IMR-90 (cell line): ENCODE measurements at places on chromosomes 12 and 14. TPM values are rescaled to one million over a fixed set of nuclear protein-coding genes. Genes with fewer than 3 reads are reported as not detected.

The TAS2R9 gene
- not detected in 2 replicates for polyA plus RNA-seq

The MARCHF9 gene
- 4.7 and 5.4 TPM in 2 replicates for polyA plus RNA-seq

The TRIAP1 gene
- 23.2 and 32.3 TPM in 2 replicates for polyA plus RNA-seq

The GLS2 gene
- polyA plus RNA-seq, result 0.21 and 0.40 TPM in 2 replicates

The ACTR10 gene
- polyA plus RNA-seq, result 55.4 and 71.7 TPM in 2 replicates

The ABCB9 gene
- polyA plus RNA-seq, result 7.8 and 8.3 TPM in 2 replicates
